Activated T-cell treated with anti-CD3 and anti-CD28 coated beads, Interleukin-2, amount 50 U/mL, for 72 hours (primary cell): ENCODE measurements at places on chromosomes 1 and 21. TPM values are rescaled to one million over a fixed set of nuclear protein-coding genes. Genes with fewer than 3 reads are reported as not detected.
A peak's percentile ranks its signal among the peaks of the same experiment; 100 is the strongest.

DNA sequence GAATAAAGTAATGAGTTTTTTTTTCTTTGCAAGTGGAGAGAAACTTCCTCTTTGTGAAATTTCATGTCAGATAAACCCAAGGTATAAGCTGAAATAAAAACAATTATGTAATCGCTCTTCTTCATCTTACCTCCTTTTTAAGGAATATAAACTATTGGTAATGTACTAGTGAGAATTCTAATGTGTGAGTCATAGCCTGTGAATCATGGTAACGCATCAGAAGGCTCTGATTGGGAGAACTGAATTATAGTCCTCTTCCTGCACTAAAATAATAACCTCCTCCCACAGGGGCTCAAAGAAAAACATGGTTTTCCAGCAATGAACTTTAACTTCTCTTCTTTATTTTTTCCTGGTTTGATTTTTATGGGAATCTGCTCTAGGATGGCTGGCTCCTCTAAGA, 57.1 kb upstream of the COX20 start:
- H3K4me1 ChIP-seq = peaks cover 12% of the 10 kb centered on the region
- no peak for DNase-seq
- H3K4me3 ChIP-seq = no peak overlapping the region

- H3K4me3 ChIP-seq = no peak overlapping the region
- no peak for DNase-seq
- H3K27me3 ChIP-seq = peaks cover 12% of the 10 kb centered on the region
Measured at GRCh38 chr1:201421041-201421440, 489 bp downstream of the TNNI1 start.

DNA sequence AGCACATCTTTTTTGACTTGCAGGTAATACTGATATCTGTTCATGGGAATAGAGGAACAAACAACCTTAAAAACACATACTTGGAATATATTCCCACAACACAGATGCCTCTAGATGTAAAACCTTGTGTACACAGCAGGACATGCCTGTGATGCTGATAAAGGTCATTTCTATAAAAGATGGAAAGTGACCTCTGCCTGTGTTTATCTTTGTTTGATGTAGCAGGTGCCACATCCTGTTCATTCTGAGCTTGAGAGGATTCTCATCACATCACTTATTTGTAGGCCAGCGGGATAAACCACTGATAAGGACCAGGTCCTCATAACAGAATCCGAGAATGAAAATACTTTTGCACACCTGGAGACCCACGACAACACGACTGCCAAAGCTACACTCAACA, 133.7 kb downstream of the SMYD2 start:
- peaks cover 4% of the 10 kb centered on the region for H3K36me3 ChIP-seq
- DNase-seq = no peak
- H3K4me1 ChIP-seq = peaks cover 33% of the 10 kb centered on the region

GRCh38 chr1:200962631-200963030, 60.9 kb downstream of the KIF21B start:
- no peaks in the 10 kb centered on the region for H3K4me1 ChIP-seq
- no peak overlapping the region for H3K4me3 ChIP-seq
- no peaks in the 10 kb centered on the region for H3K27me3 ChIP-seq
- H3K36me3 ChIP-seq = no peaks in the 10 kb centered on the region
- H3K27ac ChIP-seq = no peak overlapping the region
- DNase-seq = no peak

- no peak for DNase-seq
- H3K4me1 ChIP-seq = peaks cover 9% of the 10 kb centered on the region
- H3K27ac ChIP-seq = no peak overlapping the region
- no peak overlapping the region for H3K4me3 ChIP-seq
Measured at GRCh38 chr21:41750532-41751151, 16.2 kb downstream of the RIPK4 start.

- peaks cover 12% of the 10 kb centered on the region for H3K36me3 ChIP-seq
- no peaks in the 10 kb centered on the region for H3K27me3 ChIP-seq
- DNase-seq = no peak
- H3K4me3 ChIP-seq = no peak overlapping the region
- H3K27ac ChIP-seq = no peak overlapping the region
Measured at GRCh38 chr21:29453511-29453910, 154.8 kb downstream of the BACH1 start.

DNA sequence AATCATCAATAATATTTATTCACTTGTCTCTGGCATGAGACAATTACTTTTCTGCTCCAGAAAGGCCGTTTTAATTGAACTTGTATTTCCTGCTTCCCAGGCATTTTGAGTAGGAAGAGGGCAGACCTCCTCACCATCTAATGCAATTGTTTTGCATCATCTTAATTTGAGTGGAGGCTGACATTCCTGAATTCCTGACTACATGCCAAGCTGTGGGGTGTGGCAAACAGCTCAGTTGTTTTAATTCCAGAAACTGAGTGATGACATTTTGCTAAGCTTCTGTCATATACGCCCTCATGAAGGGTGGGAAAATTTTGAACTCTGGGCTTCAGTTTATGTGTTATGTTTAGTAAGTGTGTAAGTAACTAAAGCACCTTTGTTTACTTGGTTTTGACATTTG, 125.4 kb upstream of the USP25 start:
- H3K4me1 ChIP-seq = no peaks in the 10 kb centered on the region
- no peak overlapping the region for H3K4me3 ChIP-seq

DNA sequence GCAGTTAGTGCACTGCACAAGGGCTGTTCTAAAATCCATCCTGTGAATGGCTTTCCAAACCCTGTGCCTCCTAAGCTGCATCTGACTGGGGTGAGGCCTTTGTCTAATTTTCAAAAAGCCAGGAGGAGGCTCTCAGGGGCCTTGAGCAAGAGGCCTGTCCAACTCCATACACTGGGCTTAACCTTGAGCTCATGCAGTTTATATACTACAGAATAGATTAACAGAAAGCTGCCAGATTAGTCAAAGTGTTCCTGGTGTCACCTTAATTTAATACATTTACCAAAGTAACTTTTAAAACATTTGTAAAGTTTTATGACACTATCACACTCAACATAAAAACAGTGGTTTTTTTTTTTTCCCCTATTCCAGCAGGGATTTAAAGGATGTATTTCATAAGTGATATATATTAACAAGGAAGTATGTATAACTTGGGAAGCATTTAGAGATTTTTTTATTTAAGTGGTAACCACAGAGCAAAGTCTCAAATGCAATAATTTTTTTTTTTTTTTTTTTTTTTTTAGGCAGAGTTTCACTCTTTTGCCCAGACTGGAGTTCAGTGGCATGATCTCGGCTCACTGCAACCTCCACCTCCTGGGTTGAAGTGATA, 23.3 kb downstream of the CTH start:
- peaks cover 19% of the 10 kb centered on the region for H3K4me1 ChIP-seq
- H3K4me3 ChIP-seq = no peak overlapping the region
- H3K27me3 ChIP-seq = no peaks in the 10 kb centered on the region
- H3K36me3 ChIP-seq = peaks cover 9% of the 10 kb centered on the region
- no peak for DNase-seq

GRCh38 chr1:21005466-21006239, 171.0 kb downstream of the EIF4G3 start:
- no peak for DNase-seq
- H3K27ac ChIP-seq = no peak overlapping the region
- H3K4me1 ChIP-seq = peaks cover 5% of the 10 kb centered on the region
- no peaks in the 10 kb centered on the region for H3K27me3 ChIP-seq
- H3K36me3 ChIP-seq = no peaks in the 10 kb centered on the region
- no peak overlapping the region for H3K4me3 ChIP-seq

GRCh38 chr1:83547901-83548300, 451.0 kb downstream of the TTLL7 start:
- no peak overlapping the region for H3K27ac ChIP-seq
- DNase-seq = no peak
- no peak overlapping the region for H3K4me3 ChIP-seq
- H3K27me3 ChIP-seq = no peaks in the 10 kb centered on the region
- H3K36me3 ChIP-seq = no peaks in the 10 kb centered on the region

DNA sequence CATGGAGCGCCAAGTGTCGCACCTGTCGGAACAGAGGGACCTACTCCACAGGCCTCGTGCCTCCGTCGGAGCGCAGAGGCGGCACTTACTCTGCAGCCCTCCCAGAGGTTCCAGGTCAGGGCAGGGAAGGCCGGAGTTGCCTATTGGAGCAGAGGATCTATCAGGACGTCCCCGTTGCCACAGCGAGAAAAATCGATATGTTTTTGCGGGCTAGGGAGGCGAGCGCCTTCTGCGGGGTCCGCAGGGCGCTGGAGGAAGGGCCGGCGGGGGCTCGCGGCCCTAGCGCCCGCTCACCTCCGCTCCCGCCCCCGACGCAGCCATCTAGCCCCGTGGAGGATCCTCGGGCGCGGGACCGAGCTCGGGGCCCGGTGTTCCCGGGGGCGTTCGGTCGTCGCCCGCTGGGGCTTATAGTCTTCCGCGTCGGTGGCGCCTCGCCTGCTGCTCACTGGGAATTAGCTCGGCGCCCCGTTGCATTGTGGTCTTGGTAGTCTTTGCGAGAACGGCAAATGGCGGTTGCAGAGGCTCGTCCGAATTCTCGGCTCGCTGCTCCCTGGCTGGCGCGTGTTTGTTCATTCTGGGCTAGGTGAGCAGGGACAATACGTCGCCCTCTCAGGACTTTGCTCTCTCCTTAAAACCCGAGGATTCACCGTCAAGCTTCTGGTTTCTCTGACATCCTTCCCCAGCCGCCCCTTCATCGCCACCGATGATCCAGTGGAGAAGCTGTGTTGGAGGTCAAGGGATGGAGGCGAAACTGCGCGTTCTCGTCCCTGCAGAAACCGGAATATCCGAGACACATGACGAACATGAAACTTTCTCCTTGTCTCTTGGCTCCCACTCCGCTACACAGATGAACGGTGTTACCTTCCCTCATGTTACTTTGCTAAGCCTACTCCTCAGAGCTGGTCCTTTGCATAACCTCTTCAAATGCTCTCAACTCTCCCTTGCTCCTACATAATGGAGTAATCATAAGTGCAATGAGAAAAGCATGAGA, at the start of gene JTB:
Gene JTB, minus strand, starts transcription at position 425 of the 991 bp plus-strand sequence. Its CDS starts 422 bp downstream, at position 3.
- H3K36me3 ChIP-seq = peaks cover 23% of the 10 kb centered on the region
- H3K27ac ChIP-seq = peak within 1 kb of the TSS; percentile 96
- DNase-seq = peak; percentile 84
- peaks cover 52% of the 10 kb centered on the region for H3K4me1 ChIP-seq
- peak within 1 kb of the TSS; percentile 95 for H3K4me3 ChIP-seq
- H3K27me3 ChIP-seq = no peaks in the 10 kb centered on the region

DNA sequence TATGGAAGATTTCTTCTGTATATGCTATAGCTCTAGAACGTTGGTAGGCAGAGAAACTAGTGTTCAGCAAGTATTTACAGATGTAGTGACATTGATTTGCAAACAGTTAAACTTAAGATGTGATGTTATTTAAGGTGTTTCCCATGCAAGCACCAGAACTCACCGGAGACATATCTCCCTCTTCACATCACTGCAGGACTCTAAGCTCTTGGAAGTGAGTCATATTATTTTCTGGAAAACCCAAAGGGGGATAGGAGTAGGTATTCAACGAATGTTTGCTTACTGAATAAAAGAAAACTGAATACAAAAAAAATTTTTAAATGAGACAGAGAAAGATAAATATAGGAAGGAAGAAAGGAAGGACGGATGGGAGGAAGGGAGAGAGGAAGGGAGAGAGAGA, 25.0 kb downstream of the RGS4 start:
- H3K27me3 ChIP-seq = no peaks in the 10 kb centered on the region
- no peak for DNase-seq
- no peaks in the 10 kb centered on the region for H3K36me3 ChIP-seq
- H3K4me3 ChIP-seq = no peak overlapping the region
- no peak overlapping the region for H3K27ac ChIP-seq
- H3K4me1 ChIP-seq = no peaks in the 10 kb centered on the region

GRCh38 chr1:94142022-94142421, 21.1 kb upstream of the ABCA4 start:
- no peaks in the 10 kb centered on the region for H3K36me3 ChIP-seq
- H3K4me1 ChIP-seq = no peaks in the 10 kb centered on the region
- no peak for DNase-seq
- H3K4me3 ChIP-seq = no peak overlapping the region
- no peak overlapping the region for H3K27ac ChIP-seq
- no peaks in the 10 kb centered on the region for H3K27me3 ChIP-seq

GRCh38 chr21:8990326-8991087, 1530.9 kb upstream of the TPTE start:
- H3K27me3 ChIP-seq = peaks cover 36% of the 10 kb centered on the region
- peaks cover 26% of the 10 kb centered on the region for H3K36me3 ChIP-seq
- peak; percentile 41 for DNase-seq
- H3K4me3 ChIP-seq = no peak overlapping the region
- H3K27ac ChIP-seq = no peak overlapping the region

GRCh38 chr1:168742994-168743650, 14.1 kb upstream of the DPT start:
- H3K36me3 ChIP-seq = no peaks in the 10 kb centered on the region
- DNase-seq = no peak
- H3K27me3 ChIP-seq = peaks cover 14% of the 10 kb centered on the region
- H3K4me3 ChIP-seq = no peak overlapping the region
- H3K27ac ChIP-seq = no peak overlapping the region

DNA sequence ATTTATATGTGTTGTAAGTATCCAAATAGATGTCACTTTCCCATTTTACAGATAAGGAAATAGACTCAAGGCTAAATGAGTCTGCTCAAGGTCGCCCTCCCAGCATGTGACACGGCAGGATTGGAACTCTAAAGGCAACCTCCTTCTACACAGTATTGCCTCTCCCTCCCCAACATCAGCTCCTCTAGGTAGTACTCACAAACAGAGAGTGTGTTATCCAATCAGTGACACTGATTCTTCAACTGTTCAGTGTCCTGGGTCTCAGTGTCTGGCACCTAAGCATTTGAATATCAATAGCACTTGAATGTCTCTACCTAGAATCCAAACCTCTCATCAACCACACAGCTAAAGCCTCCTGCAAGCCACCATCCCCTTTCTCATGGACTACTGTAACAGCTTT, 87.1 kb downstream of the DAB1 start:
- H3K36me3 ChIP-seq = no peaks in the 10 kb centered on the region
- peaks cover 5% of the 10 kb centered on the region for H3K27me3 ChIP-seq
- DNase-seq = no peak
- H3K4me1 ChIP-seq = no peaks in the 10 kb centered on the region
- no peak overlapping the region for H3K27ac ChIP-seq

- DNase-seq = peak; percentile 68
- peak within 1 kb of the TSS; percentile 83 for H3K27ac ChIP-seq
- H3K4me1 ChIP-seq = peaks cover 50% of the 10 kb centered on the region
Measured at GRCh38 chr1:36306210-36306901, at the start of gene SH3D21. TSS of gene SH3D21 (plus strand) at chr1:36306368. CDS start at chr1:36306421, 53 bp downstream.

DNA sequence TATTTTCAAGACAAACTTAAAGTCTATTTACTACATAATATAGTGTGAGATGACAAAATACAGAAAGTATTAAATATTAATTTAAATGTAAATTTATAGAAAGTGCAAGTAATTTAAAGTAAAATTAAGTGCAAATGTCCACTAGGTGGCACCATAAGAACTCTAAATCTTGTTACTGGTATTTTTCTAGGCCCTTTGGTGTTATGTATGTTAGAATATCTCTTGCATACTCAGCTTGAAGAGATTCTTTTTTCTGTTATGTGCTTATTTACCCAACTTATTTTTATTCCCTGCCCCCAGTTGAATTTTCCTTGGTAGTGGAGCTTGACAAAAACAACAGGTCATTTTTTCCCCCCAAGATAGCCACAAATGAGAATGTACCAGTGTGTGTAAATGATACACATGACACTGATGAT, 71.5 kb downstream of the RPS6KC1 start:
- peaks cover 8% of the 10 kb centered on the region for H3K4me1 ChIP-seq
- no peaks in the 10 kb centered on the region for H3K27me3 ChIP-seq
- H3K27ac ChIP-seq = no peak overlapping the region
- no peak overlapping the region for H3K4me3 ChIP-seq
- no peak for DNase-seq

The UBASH3A gene
- total RNA-seq = 54.5 TPM

The CFHR5 gene
- total RNA-seq = not detected

The UTS2 gene
- not detected for total RNA-seq

The PTPRU gene
- 0.17 TPM for total RNA-seq

The CREB3L4 gene
- 13.9 TPM for total RNA-seq

The CTTNBP2NL gene
- total RNA-seq = 3.6 TPM

The TBX19 gene
- total RNA-seq = 7.2 TPM

The VSIG8 gene
- total RNA-seq = not detected

The NTRK1 gene
- total RNA-seq = 21.4 TPM

The C2CD2 gene
- 15.1 TPM for total RNA-seq

The SPRR2E gene
- total RNA-seq = not detected

The CLDN14 gene
- not detected for total RNA-seq
